ENCODE measurements at places on chromosomes 1 and 21.
A peak's percentile ranks its signal among the peaks of the same experiment; 100 is the strongest.

GRCh38 chr1:153525088-153525728, 10.6 kb downstream of the S100A6 start:
- DNase-seq, result no peak

DNA sequence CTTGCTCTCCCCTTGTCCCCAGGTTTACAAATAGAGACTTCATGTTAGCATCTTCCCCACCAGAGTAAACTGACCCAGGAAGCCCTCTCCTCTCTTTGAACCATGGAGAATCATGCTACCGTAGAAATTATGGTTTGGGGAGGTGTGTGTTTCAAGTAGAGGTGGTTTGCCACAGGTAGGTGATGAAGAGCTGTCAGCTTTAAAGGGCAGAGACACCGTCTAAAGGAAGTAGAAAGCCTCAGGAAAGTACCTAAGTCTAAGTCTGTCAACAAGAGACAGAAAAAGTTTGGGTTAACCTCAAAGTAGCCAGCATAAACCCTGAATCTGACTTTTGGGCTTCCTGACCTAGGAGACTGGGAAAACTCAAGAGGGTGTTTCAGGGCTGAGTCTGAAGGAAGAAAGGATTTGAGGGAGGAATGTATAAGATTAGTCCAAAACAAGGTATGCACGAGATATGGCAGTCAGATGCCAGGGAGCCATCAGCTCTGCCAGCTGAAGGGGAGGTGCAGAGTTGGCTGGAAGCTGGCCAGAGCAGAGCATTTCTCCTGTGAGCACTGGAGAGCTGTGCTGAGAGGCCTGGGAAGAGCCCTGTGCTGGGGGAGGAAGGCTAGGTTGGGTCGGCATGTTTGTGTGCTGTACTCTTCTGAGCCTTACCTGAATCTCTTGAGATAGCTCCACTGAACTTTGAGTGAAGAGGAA, 14.3 kb downstream of the ADAMTSL4 start:
- DNase-seq, result peak; percentile 90

GRCh38 chr1:41700581-41700980, 216.1 kb upstream of the EDN2 start:
- DNase-seq, result no peak

DNA sequence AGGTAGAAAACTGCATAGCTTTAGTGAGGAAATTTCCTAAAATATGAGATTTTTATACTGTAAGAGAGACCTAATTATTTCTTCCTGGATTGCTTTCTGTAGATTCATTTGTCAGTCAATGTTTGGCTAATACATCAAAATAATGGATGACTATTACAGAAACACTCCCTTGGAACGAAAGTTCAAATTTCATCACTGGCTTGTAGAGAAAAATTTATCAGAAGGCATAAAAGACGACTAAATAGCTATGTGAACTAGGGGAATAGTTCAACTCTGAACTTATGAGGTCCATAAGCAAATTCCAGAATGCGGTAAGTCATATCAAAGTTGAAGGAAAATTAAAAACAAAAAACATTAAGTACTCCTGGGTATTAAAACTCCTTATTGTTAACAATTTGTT, 36.0 kb downstream of the WNT2B start:
- DNase-seq, result no peak

DNA sequence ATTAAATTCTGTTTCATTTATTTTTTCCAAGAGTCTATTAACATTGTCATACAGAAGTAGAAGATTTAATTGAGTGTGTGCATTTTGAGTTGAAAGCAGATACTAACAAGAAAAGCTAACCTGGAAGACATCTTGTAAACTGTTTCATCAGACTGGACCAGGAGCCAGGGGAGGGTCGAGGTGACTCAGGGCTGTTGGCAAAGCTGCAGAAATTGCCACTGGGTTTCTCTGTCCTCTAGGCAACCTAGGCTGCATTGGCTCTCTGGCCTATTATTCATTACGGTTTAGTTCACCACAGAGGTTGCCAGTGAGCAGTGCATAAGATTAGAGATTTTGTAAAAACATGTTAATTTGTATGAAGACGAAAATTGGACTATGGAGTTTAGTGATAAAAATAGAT, 27.5 kb downstream of the ERG start:
- no peak for DNase-seq

DNA sequence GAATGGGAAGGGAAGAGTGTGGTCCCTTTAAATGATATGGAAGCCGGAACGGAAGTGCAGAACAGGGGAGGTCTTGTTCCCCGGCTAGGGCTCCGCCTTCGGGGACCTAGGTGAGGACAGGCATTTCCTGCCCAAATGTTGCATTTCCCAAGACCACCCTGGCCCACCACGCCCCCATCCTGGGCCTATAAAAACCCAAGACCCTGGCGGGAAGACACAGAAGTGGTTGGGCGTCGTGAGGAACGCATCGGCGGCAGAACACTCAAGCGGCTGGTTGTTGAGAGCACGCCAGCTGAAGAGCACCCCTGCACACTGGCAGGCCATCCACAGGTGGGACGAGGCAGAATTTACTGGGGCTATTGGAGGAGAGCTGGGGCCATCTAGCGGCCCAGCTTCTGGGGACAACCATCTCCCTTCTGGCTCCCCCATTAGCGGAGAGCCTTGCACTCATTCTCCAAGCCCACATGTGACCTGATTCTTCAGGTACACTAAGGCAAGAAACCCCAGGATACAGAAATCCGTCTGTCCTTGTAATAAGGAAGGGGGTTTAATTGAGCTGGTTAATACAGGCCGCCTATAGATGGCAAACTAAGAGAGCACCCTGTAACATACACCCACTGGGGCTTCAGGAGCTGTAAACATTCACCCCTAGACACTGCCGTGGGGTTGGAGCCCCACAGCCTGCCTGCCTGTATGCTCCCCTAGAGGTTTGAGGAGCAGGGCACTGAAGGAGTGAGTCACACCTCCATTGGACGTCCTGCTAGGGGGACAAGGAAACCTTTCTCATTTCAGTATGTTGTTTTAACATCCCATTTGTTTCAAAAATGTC, 1327.9 kb downstream of the BRINP3 start:
- DNase-seq, result no peak

GRCh38 chr1:107135463-107135862, 5.4 kb upstream of the NTNG1 start:
- no peak for DNase-seq

GRCh38 chr1:59500950-59501742, 204.3 kb downstream of the FGGY start:
- DNase-seq, result no peak

DNA sequence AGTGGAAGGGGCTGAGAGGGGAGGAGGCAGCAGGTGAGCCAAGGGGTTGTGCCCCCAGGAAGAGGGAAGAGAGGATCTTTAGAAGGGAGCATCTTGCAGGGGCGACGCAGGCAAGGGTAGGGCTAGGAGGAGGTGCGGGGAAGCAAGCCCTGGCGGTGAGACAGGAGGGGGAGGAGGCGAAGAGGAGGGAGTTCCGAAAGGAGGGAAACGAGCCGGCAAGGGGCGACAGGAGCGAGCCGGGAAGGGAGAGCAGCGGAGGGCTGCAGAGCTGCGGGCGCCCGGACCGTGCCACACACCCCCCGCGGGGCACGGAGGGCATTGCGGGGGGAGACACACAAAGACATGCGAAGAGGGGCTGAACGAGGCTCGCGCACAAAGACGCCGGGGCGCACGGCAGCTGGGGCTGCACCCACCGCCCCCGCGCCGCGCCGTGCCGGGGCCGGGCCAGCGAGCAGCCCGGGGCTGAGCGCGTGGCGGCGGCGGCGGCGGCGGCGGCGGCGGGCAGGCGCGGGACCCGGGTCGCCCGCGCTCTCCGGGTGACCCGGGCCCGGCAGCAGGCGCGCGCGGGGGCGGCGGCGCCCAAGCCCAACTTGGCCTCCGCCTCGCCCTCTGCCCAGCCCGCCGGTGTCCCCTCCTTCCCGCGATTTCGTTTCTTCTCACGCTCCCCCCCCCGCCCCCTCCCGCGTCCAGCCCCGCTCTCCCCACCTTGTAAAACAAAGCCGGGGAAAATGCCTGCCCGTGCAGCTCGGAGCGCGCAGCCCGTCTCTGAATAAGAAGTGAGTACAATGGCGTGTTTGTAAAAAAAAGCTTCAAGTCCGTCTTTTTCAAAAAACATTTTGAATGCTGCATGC, at the start of gene KCNK2:
Gene KCNK2, plus strand, starts transcription at position 206 of the 851 bp plus-strand sequence. CDS start 649 bp downstream, outside the sequence.
- no peak for DNase-seq

GRCh38 chr1:3117879-3118278, 48.9 kb downstream of the PRDM16 start:
- DNase-seq, result no peak

GRCh38 chr1:47262787-47263413, 30.9 kb upstream of the TAL1 start:
- peak; percentile 47 for DNase-seq

GRCh38 chr1:53336146-53336545, 8.3 kb upstream of the LRP8 start:
- no peak for DNase-seq

DNA sequence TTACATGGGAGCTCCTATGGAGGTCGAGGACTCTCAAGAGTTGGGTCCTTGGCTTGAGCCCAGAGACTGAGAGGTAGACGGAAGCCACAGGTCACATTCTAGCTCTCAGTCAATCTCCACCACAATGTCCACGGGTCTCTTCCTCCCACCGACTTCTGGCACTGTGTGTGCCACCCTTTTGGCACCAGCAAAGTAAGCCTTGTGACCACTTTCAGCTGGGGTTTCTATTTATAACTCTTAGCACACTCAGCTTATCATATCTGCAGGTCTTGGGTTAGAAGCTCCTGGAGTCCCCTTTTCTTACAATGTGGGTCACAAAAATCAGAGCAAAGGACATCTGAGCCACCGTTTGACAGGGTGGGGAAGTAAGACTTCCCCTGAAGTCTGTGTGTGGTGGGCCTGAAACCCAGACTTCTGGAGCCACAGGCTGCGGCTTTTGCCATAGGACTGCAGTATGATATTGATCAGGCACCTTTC, 28.3 kb downstream of the NCMAP start:
- DNase-seq, result no peak

DNA sequence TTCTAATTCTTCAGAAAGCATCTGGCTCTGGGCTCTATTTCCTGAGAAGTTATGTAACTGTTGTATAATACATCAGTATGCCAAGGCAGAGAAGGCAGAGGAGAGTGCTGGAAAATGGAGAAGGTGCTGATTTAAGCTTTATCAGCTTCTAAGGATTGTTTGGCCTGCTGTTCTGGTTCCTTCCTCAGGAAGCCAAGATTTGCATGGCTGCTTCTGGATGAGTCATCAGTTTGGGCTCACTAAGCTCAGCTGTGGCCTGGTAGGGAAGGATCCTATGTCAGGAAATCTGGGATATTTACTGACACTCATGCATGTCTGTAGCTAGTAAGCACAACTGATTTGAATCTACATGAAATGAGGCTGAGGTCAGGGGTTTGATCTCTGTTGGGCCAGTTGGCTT, 73.2 kb upstream of the ADGRL4 start:
- DNase-seq, result no peak

DNA sequence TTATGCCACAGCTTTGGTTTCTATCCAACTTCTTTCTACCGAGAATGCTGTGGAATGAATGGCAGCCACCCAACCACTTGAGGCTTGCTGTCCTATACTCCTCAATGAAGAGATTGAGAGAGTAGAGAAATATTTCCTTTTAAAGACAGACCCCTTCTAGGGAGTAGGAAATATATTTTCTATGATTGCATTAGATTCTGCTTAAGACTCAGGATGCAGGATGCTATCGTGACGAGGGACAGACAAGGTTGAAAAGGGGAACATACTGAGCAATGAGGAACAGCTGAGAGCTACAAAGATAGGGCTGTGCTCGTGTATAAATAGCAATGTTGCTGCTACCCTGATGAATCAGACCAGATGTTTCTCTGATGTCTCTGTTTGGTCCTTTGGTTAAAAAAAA, 7.1 kb upstream of the RASAL2 start:
- no peak for DNase-seq

DNA sequence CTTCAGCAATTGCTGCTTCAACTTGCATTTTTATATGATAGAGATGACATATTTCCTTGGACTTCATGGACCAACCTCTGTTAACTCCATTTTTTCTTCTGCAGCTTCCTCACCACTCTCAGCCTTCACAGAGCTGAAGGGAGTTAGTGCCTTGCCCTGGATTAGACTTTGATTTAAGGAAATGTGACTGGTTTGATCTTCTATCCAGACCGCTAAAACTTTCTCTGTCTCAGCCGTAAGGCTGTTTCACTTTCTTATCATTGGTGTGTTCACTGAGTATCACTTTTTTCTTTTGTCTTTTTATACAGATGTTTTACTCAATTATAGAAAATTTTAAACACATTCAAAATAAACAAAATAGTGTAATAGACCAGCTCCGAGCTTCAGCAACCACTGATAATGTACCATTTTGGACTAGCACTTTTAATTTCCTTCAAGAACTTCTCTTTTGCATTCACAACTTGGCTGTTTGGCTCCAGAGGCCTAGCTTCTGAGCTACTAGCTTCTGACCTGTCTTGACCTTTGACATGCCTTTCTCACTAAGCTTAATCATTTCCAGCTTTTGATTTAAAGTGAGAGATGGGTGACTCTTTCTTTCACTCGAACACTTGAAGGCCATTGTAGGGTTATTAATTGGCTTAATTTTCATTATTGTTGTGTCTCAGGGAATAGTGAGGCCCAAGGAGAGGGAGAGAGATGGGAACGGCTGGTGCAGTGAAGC, 9.3 kb downstream of the NEK7 start:
- no peak for DNase-seq

GRCh38 chr1:21293537-21294265, 3.4 kb upstream of the ECE1 start:
- peak; percentile 62 for DNase-seq

DNA sequence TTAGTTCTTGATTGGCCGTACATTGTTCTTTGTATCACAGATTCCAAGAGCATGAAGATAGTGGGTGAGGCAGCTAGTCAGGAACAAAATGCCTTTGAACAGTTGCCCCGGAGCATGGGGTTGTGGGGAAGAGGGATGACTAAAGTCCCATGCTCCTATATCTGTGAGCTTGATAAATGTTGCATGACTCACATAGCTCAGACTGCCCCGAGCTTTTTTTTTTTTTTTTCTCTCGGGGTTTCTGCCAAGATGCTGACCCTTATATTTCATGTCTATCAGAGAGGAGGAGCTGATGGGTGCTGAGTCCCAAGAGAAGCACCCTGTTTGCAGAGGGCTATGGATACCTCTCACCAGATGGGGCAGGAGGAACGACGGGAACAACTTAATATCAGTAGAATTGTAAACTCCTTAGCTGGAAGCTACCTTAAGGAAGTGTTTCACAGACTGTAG, 40.6 kb downstream of the SRRM1 start:
- no peak for DNase-seq

DNA sequence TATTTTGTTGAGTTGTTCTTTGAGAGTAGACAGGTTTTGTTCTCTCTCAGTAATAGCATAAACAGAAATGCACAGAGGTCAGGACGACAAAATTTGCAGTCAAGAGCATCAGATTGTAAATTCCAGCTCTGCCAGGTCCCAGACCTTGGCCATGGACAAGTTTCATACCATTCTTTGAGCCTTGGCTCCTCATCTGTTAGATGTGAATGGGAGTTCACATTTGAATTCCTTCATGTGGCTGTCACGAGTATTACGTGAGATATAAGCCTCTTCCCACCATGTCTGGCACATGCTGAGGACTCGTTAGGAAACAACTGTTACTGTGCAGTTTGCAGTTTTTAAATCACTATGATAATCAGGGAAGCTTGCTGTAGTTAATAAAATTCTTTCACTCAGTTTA, 93.2 kb upstream of the KCTD3 start:
- no peak for DNase-seq

GRCh38 chr1:111332190-111332589, 41.5 kb downstream of the CHIA start:
- no peak for DNase-seq

- no peak for DNase-seq
These were observed 63.9 kb downstream of the OBSCN start for GRCh38 chr1:228271701-228272251.

All from CD4-positive, alpha-beta T cell (primary cell).